ENCODE measurements at places on chromosomes 7 and 10.

DNA sequence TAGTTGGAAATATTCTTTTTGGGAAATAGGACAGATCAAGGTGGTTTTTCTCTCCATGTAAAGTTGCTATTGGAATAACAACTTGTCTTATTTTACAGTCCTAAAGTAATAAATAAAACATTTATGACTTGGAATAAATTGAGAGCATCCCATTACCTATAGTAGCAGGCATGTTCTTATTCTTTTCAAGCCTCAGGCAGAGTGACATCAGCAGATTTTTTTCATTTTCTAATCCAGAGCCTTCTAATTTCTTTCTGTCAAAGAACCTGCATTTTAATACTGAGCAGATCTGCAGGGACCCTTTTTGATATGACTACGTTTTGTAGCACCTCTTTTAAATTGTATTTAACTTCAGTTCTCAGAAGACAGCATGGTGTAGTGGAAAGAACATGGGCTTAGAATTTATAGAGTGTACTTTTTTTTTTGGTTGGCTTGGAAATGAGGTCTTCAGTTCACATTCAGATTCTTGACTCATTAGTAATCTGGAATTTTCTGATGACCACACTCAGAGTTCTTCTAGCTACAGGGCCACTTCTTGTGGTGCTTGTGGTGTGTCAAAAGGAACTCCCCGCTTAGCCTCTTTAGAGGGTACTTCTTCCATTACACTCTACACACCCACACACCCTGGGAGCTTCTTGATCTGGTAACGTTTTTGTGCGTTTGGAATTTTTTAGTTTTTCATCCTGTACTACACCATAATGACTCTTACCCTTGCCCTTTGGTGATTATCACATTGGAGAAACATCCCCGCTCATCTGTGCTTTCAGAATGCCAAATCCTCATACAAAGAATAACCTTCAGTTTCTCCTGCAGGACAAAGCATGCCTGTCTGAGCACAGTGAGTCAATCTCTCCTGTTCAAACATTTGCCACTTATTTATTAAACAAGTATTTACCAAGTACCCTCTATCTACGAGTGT lies 34.6 kb downstream of the AGK start:
- DNase-seq, result no peak

DNA sequence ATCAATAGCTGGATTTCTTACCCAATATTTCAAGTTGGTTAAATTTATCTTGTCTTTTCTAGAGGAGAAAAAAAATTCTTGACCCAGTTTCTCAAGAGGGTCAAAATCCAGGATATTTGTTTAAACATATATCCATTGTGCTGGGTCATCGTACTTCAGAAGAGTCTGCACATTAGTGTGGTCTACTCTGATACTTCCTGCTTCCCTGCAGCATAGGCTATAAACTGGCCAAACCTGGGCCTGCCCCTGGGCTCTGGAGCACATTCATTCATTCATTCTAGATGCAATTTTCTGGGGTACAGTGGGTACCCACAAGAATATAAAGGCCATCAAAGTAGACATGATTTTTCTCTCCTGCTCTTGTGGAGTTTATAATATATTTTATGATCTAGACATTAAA lies 142.1 kb upstream of the WNT16 start:
- no peak for DNase-seq

DNA sequence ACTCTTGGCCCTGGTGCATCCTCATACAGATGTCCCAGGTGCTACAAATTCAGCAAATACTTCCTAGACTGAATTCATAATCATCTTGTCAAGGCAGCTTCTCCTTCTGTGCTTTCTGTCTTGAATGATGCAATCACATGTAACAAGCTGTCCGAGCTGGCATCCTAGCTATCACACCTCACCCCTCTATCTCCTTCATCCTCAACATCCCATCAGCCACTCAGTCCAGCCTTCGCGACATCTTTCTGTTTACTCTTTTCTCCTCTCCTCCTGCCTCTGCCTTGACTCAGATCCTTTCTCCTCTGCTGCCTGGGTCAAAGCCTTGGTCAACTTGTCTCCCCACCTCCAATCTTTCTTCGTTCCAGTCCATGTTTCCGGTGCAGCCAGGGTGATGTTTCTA lies 240.4 kb upstream of the CELF2 start:
- no peak for DNase-seq

DNA sequence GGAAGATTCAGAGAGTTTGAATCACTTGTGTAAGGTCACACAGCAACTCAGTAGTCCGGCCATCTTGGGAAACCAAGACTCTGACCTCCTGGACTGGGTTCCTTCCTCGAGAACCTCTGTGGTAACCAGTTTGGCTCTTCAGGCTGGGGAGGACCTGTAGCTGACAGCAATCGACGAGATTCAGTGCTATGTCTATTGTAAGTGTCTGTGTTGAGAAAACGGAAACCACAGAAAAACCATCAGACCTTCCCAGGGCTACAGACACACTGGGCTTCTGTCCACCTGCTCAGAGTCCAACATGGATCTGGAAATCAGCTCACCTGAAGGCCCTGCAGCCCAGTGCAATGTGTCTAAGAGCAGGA lies 403.7 kb downstream of the RPS24 start:
- DNase-seq, result no peak

DNA sequence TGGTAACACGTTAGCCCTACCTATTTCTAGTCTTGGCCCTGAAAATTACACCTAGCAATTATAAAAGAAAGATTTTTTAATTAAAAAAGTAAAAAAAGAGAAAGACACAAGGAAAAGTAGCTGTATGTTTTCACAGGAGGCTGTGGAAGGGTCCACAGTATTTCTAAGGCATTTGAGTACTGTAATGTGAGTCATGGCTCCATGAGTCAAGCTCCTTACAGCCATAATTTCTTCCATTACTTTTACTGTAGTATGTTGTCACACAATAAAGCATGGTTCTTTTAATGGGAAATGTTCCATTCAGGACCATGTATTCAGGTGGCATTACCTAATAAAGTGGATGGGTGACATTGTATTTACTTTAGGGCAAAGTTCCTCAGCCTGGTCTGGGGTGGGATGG lies 113.4 kb downstream of the GPR37 start:
- DNase-seq, result no peak

GRCh38 chr10:12795315-12796110 lies 206.0 kb downstream of the CCDC3 start:
- DNase-seq, result no peak

DNA sequence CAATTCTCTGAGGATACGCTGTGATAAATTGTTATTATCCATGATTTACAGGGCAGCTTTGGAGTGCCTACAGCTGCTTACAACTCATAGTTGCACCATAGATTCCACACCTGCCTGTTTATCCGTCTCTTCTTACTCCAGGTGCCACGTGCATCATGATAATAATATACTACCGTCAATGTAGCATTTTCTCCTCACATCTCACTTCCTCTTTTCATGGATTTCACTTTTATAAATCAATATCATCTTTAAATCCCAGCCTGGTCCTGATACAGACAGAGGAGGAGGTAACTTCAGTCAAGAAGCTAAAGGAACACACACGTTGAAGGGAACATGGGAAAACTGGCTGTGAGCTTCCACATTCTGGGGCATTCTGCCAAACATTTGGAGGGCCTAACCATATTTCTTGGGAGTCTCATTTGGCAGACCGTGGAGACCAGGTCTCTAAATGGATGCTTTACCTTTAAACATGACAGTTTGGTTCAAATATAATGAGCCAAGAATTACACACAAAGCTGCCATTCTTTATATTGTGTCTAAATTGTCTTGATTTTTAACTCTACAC lies 2.4 kb downstream of the CH25H start:
- no peak for DNase-seq

- DNase-seq, result no peak
Measured at GRCh38 chr10:8794860-8795259, 740.4 kb downstream of the GATA3 start.

DNA sequence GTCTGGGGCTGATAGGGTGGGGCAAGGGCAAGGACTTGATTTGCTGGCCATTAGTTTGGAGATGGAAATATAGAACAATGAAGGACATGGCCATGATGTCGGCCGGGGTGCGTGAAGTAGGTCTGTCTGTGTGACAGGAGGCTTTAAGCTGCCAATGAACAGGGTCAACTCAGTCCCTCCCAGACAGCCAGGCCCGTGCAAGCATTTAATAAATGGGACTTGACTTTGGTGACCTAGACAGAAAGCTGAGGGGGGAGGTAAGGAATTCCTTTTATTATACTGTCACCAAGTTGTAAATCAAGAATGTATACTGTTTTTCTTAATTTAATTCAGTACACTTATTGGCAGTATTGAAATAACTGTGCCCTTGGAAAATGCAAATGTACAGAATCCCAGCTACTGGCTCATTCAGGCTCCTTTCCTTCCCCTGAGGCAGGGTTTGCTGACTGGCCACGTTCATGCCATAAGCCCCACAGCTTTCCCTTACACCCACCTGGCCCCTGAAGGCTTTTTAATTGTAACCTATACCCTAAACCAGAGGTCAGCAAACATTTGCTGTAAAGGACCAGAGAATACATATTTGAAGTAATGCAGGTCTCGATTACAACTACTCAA lies 87.2 kb downstream of the WIPF3 start:
- DNase-seq, result no peak

- peak; percentile 53 for DNase-seq
Measured at GRCh38 chr7:27576360-27576944, 86.2 kb downstream of the HIBADH start.

DNA sequence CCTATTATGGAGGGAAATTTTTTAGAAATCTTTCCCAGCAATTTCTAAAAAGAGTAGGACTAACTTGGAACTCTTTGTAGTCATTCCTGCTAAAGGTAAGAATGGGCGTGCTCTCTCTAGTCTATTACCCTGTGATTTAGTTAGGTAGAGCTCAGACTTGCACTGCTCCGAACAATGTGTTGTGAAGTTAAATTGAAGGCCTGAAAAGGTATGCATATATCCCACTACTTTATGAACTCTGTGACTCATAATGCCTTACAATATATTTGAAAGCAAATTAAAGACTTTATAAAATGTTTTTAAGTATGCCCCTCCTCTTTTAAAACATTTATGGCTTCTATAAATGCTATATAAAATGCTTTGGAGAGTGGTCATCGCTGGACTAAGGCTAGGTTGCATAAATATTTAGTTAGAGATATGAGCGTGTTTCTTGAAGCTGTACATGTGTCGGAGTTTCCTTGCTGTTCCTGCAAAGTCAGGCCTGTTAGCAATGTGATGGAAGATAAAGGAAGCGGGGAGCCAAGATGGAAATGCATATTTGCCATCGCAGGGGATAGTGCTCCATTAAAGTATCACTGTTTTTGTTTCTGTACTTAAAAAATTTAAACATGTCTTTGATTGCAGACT lies 761.4 kb downstream of the LRMDA start:
- DNase-seq, result no peak

GRCh38 chr7:1946025-1946772 lies 276.1 kb downstream of the ELFN1 start:
- DNase-seq, result no peak

GRCh38 chr10:49596493-49596809 lies 13.7 kb upstream of the SLC18A3 start:
- no peak for DNase-seq

GRCh38 chr10:88528806-88529570 lies 54.1 kb downstream of the RNLS start:
- DNase-seq, result no peak

GRCh38 chr7:70711452-70711851 lies 420.5 kb upstream of the GALNT17 start:
- no peak for DNase-seq

DNA sequence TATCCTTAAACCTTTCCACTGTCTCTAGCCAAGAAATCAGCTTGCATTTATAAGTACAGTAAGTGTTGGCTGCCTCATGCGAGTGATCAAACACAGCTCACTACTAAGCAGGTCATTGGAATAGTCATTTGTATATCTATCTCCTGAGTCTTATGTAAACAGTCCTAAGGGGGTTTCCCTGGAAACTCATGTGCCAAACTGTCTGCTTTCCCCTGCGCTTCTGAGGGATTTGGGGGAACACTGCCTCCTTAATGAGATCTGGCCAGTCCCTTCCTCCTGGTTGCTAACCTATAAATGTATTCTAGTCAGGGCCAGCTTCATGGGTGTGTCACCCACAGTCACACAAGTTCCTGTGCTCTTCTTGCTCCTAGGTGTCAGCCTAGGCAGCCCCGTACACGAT lies 133.1 kb downstream of the CD36 start:
- no peak for DNase-seq

- no peak for DNase-seq
Measured at GRCh38 chr10:124557167-124557566, 95.5 kb downstream of the LHPP start.

- DNase-seq, result no peak
Measured at GRCh38 chr10:100553929-100554328, 18.2 kb downstream of the HIF1AN start.

- DNase-seq, result peak; percentile 43
Measured at GRCh38 chr7:28956608-28957063, 1.5 kb downstream of the TRIL start.

DNA sequence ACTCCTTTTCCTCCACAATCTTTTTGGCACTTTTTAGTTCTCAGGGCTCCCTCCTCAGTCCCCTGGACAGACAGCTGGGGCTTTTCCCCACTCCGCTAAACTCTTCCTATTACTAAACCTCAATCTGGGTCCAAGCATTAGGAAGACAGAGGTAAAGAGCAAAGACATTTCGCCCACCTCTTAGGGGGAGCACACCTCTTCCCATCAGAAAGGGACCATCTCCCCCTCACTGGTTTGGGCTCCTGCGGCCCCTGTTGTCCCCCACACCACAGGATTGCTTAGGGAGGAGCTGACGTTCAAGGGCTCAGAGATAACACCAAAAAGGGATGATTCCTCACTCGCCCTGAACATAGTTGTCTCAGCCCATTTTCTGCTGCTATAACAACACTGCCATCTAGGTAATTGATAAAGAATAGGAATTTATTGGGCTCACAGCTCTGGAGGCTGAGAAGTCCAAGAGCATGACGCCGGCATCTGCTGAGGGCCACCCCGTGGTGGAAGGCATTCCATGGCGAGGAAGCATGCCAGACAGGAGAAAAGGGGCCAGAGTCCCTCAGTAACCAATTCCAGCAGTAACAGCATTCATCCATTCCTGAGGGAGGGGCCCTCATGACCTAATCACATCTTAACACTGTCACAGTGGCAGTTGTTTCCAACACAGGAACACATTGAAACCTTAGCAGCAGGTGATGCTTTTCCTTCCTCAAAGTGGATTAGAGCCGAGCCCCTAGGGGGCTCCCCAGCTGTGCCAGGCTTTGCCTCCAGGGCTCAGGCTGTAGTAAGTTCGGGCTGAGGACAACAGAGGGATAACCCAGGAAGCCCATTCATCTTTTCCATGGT lies 209.6 kb downstream of the EBF3 start:
- no peak for DNase-seq

GRCh38 chr7:91276909-91277308 lies 12.7 kb downstream of the FZD1 start:
- DNase-seq, result no peak

- no peak for DNase-seq
Measured at GRCh38 chr7:4751398-4751947, 23.9 kb upstream of the AP5Z1 start.

- no peak for DNase-seq
Measured at GRCh38 chr10:73553761-73554160, 37.4 kb downstream of the USP54 start.

DNA sequence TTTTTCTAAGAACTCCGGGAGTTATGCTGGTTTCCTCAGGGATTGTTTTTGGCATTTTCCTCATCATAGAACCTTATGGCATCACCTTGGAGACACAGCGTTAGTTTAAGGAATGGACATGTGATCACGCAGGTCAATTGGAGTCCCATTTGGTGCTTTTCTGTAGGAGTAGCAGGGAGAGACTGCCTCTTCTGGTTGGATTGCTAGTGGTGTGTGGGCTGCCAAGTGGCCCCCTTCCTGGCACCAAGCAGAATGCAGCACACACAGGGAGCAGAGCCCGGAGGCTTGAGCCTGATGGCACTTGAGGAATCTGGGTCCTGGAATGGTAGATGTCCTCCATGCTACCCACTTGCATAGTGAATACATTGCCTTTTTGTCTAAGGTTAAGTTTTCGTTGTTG lies 57.9 kb downstream of the SDK1 start:
- no peak for DNase-seq
